ENCODE measurements at places on chromosomes 3 and 15.

- H3K4me3 ChIP-seq = no peak overlapping the region
- no peak overlapping the region for H3K27ac ChIP-seq
- H3K4me1 ChIP-seq = peaks cover 1% of the 10 kb centered on the region
- no peaks in the 10 kb centered on the region for H3K36me3 ChIP-seq
- H3K27me3 ChIP-seq = no peaks in the 10 kb centered on the region
These were observed 37.5 kb upstream of the STIMATE start for GRCh38 chr3:52934630-52935530.

DNA sequence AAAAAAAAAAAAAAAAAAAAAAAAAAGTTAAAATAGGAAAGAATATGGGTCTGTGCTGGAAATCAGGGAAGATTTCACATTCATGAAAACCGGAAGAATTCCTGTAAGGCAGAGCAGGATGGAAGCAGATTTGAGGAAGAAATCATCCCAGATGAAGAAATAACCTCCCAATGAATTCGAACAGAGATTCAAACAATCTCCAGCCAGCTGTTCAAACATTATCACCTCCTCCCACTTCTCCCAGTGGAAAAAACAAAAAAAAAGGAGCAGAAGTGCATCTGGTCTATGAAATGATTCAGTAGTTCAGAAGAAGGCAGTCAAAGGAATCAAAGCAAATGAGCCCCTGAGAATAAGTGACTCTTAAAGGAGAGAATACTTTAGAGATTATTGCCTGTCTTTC lies 33.1 kb downstream of the CP start:
- H3K36me3 ChIP-seq = no peaks in the 10 kb centered on the region
- H3K4me1 ChIP-seq = peaks cover 5% of the 10 kb centered on the region
- DNase-seq = no peak
- no peak overlapping the region for H3K4me3 ChIP-seq
- no peaks in the 10 kb centered on the region for H3K27me3 ChIP-seq

DNA sequence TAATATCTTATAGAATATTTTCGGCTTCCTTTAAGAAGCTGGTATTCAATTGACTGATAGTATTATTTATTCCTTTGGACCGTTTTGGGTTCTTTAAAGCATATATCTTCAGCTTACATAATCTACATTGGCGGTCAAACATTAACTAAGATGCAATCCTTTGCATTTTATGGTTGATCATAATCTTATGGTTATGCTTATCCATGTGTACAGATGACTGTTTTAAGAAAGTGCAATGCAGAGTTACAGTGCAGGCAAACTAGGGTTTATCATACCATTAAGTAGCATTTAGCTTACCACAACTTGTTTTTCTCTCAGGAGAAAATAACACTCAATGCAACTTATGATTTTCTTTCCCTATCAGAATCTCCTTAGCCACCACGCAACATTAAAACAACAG lies 41.4 kb upstream of the POU1F1 start:
- no peaks in the 10 kb centered on the region for H3K36me3 ChIP-seq
- H3K4me3 ChIP-seq = no peak overlapping the region
- no peaks in the 10 kb centered on the region for H3K4me1 ChIP-seq
- no peak overlapping the region for H3K27ac ChIP-seq

DNA sequence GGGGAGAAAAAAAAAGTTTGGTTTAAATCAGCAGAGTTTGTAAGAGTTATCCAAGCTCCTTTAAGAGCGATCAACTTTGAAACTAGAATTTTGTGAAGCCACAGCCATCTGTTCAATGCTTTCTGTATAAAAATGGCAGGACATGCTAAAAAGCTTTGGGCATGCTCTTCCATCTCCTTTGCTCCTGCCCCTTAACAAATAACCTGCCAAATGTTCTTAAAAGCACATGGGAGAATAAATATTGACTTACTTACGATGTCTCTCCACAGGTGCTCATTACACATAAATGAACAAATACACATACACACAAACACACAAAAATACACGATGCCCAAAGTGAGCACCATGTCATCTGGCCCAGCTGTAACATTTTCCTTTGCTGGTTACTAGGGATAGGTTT lies 211.8 kb upstream of the DPH6 start:
- H3K36me3 ChIP-seq = no peaks in the 10 kb centered on the region
- DNase-seq = no peak
- no peak overlapping the region for H3K4me3 ChIP-seq
- no peaks in the 10 kb centered on the region for H3K27me3 ChIP-seq
- peak overlapping the region; percentile 42 for H3K27ac ChIP-seq

DNA sequence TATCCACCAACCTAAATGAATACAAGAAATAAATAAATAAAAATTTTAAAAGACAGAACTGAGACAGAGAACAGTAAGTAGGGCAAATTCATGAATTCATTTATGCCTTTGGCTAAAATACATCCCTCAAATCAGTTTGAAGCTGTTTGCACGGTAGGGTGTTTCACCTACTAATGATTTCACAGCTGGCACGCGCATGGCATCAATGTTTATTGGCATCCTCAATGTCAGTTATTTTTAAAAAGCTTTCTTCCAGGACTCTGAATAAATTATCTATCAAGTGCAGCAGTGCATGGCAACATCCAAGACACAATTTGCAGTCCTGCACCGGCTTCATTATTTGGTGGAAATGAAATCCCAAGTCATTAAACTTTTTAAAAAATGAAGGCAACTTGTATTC lies 985.2 kb upstream of the ROBO1 start:
- no peak overlapping the region for H3K4me3 ChIP-seq
- no peaks in the 10 kb centered on the region for H3K36me3 ChIP-seq
- no peak overlapping the region for H3K27ac ChIP-seq
- DNase-seq = no peak
- no peaks in the 10 kb centered on the region for H3K27me3 ChIP-seq

- H3K4me3 ChIP-seq = no peak overlapping the region
- H3K4me1 ChIP-seq = no peaks in the 10 kb centered on the region
- DNase-seq = no peak
- H3K36me3 ChIP-seq = no peaks in the 10 kb centered on the region
- no peak overlapping the region for H3K27ac ChIP-seq
These were observed 60.6 kb downstream of the ST6GAL1 start for GRCh38 chr3:186990878-186991308.

GRCh38 chr3:193777524-193777923 lies 184.5 kb downstream of the OPA1 start:
- H3K27ac ChIP-seq = no peak overlapping the region
- no peak overlapping the region for H3K4me3 ChIP-seq
- peaks cover 35% of the 10 kb centered on the region for H3K27me3 ChIP-seq
- peaks cover 75% of the 10 kb centered on the region for H3K4me1 ChIP-seq

- H3K27ac ChIP-seq = no peak overlapping the region
- no peaks in the 10 kb centered on the region for H3K36me3 ChIP-seq
- no peaks in the 10 kb centered on the region for H3K4me1 ChIP-seq
- H3K27me3 ChIP-seq = no peaks in the 10 kb centered on the region
These were observed 9.2 kb upstream of the MME start for GRCh38 chr3:155070932-155071387.

DNA sequence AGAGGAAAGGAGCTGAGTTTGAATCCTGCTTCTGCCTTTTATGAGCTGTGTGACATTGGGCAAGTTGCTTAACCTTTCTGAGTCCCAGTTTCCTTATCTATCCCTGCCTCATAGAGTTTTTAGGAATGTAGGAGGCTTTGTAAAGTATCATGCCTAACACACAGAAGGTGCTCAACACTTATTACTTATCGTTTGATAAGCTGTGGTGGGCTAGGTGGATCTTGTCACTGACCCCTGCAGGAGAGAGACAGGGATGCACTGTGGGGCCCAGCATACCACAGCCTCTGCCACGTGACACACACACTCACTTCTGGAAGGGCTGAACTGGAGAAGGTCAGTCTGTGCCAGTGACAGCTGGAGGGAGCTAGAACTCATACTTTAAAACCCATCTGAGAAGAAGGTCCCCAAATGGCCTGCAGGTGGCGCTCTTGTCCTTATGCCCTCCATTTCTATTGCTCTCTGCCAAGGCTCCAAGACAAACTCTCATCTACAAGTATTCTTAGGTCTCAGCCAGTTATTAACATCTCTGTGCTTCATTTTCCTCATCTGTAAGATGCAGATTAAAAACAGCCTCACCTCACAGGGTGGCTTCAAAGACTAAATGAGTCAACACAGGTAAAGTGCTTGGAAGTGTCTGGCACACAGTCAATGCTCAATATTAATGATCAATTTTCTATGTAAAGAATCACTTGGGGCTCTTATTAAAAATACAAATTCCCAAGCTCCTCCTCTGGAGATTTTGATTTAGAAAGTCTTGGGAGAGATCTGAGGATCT lies 57.5 kb upstream of the HACD2 start:
- H3K36me3 ChIP-seq = no peaks in the 10 kb centered on the region
- no peak overlapping the region for H3K4me3 ChIP-seq
- peak; percentile 88 for DNase-seq
- no peaks in the 10 kb centered on the region for H3K27me3 ChIP-seq
- peaks cover 22% of the 10 kb centered on the region for H3K4me1 ChIP-seq

DNA sequence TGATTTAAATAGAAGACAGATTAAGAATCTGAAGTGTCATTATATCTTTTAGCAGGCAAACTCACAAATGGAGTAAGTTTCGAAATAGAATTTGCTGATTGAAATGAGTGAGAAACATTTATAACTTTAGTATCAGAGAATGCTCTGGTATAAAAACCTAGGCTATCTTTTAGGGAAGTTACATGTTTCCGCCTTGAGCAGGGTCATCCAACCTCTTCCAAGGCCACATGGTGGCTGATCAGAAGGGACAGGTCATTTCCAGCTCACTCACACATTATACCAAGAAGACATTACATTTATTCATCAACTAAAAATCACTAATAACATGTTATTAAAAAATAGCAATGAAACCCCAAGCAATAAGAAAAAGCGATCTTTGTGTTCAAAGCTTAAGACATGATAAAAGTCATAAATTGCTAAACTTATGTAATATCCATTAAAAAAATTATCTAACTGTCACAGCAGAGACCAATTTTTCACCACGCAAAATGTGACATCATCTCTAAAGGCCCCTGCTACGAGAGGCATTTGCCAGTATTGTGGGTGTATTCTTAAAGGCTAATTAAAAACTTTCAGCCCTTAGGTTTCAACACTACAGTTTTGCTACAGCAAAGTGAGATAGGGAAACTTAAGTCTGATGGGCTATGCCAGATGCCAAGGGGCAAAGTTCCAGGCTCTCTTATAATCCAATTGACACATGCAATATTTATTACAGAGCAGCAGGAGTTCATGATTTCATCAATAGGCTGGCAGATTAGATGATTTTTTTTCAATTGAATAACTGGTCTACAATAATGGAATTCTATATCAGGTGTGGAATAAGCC lies 240.4 kb upstream of the TBL1XR1 start:
- H3K4me1 ChIP-seq = no peaks in the 10 kb centered on the region
- H3K27ac ChIP-seq = no peak overlapping the region
- no peaks in the 10 kb centered on the region for H3K27me3 ChIP-seq
- H3K4me3 ChIP-seq = no peak overlapping the region

- no peaks in the 10 kb centered on the region for H3K27me3 ChIP-seq
- DNase-seq = no peak
- no peaks in the 10 kb centered on the region for H3K36me3 ChIP-seq
- H3K27ac ChIP-seq = no peak overlapping the region
- H3K4me3 ChIP-seq = no peak overlapping the region
These were observed 241.9 kb downstream of the IL20RB start for GRCh38 chr3:137199678-137200077.

DNA sequence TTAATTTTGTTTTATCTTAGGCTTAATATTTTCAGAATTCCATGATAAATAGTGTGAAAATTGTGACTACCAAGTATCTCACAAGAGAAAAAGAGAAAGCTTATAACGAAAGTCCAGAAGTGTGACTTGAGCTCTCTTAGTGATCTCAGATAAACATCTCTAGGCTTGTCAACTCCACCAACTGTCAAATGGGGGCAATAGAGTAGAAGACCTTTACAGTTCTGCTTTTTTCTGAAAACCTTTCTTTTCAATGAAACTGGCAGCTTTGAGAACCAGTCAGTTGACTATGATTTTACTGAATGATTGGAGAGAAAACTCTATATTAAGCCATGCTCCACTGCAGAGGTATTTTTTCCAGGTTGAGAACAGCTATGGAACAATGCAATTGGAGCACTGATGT lies 119.2 kb upstream of the TP63 start:
- no peak overlapping the region for H3K27ac ChIP-seq
- no peaks in the 10 kb centered on the region for H3K27me3 ChIP-seq
- no peaks in the 10 kb centered on the region for H3K4me1 ChIP-seq
- DNase-seq = no peak

DNA sequence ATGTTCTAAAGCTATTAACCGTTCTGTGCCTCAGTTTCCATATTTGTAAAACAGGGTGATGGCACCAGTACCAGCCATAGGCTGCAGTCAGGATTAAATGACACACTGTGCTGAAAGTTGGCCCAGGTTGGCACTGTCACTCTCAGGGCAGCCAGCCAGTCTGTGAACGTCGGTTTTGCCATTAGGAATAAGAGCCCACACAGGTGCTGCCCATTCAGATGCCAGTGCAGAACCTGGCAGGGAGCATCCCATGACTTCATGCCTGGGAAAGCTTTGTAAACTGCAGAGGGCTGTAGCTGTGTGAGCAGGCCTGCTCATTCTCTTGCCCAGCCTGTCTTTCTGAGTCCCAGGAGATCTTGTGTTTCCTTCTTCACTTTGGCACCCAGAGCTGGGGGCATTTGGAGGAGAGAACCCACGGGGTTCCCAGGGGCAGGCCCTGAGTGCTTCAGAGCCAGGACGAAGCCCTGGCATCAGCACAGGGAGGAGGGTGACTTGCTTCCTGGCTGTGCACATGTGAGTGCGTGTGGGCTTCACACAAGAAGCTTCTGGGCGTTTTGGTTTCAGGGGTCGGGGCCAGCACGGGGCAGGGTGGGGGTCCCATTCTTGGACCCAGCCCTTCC lies 46.9 kb downstream of the ZNF710 start:
- H3K27ac ChIP-seq = no peak overlapping the region
- DNase-seq = no peak
- peaks cover 15% of the 10 kb centered on the region for H3K4me1 ChIP-seq
- H3K36me3 ChIP-seq = no peaks in the 10 kb centered on the region
- H3K27me3 ChIP-seq = no peaks in the 10 kb centered on the region
- no peak overlapping the region for H3K4me3 ChIP-seq

DNA sequence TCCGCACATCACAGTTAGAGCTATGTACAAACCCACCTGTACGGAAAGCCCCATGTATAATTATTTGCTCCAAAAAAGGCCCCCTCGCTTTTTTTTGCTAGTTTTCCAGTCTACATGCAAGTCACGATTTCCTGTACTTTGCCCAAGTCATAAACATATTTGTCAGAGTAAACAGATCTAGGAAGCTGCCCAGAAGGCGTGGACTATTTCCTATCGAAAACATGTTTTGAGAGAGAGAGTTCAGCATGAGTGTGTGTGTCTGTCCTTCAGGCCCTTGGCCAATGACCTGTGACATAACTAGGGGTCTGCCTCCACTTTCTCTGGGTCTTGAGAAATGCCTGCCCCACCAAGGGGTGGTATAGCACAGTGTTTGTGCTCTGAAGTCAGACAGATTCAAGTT lies 72.7 kb upstream of the HACD2 start:
- DNase-seq = no peak
- no peak overlapping the region for H3K4me3 ChIP-seq
- H3K36me3 ChIP-seq = peaks cover 5% of the 10 kb centered on the region

- H3K27me3 ChIP-seq = peaks cover 52% of the 10 kb centered on the region
- H3K4me3 ChIP-seq = peak overlapping the region; percentile 56
- H3K27ac ChIP-seq = no peak overlapping the region
- peaks cover 12% of the 10 kb centered on the region for H3K4me1 ChIP-seq
- DNase-seq = peak; percentile 59
- no peaks in the 10 kb centered on the region for H3K36me3 ChIP-seq
These were observed 489 bp downstream of the CSPG5 start for GRCh38 chr3:47578119-47578632.

- no peaks in the 10 kb centered on the region for H3K27me3 ChIP-seq
- DNase-seq = no peak
- no peaks in the 10 kb centered on the region for H3K4me1 ChIP-seq
- H3K4me3 ChIP-seq = no peak overlapping the region
- no peak overlapping the region for H3K27ac ChIP-seq
- no peaks in the 10 kb centered on the region for H3K36me3 ChIP-seq
These were observed 301.3 kb downstream of the EDEM1 start for GRCh38 chr3:5488771-5489170.
